ENCODE measurements at places on chromosomes 7 and 10.
A peak's percentile ranks its signal among the peaks of the same experiment; 100 is the strongest.

DNA sequence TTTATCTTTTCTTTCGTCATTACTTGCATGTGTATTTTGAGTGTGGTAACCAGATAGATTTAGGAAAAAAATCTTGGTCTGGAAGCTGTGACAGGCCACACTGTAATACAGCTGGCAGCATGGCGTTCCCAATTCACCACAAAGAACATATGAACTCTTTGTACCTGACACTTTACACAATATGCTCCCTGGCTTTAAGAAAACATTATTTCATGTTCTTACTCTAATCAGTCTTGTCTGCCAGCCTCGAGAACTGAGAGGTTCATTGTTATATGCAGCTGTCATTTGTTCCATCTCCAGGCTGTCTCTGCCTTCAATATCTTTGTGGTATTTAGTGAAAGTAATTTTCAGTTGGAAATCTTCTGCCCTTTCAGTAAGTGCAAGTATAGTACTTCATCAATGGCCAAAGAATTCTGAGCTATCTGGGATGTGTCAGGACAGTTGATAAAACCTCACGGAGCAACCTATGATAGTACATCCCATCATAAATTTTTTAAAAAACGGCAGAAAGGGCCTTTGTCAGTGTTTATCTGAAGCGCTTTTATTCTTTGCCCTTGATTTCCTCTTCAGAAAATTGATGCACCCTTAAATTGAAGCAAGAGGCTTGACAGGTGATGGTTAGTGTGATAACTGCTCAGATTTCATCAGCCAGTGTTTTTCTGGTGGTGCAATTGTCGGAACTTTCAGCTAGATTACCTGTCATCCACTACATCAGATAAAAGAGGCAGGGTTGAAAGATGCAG, 146.3 kb upstream of the SP8 start:
- no peak for DNase-seq

- no peak for DNase-seq
Measured at GRCh38 chr7:77330169-77330882, 85.8 kb downstream of the GSAP start.

DNA sequence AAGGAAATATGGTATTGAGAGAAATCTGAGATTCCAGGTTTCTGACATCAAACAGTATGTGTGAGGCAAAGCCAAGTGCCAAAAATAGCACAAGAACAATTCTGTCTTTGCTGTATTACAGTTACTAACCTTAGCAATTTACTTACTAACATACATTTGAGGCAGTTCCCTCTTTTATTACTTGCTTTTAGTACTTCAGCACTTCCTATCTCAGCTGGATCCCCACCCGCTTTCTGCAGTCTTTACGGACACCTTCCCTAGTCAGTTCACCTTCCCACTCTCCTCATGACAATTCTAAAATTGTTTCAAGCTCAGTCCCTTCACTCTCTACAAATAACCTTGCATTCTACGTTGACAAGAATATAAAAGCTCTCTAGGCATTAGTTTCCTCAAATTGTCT, 79.2 kb downstream of the ELAPOR2 start:
- DNase-seq: no peak

DNA sequence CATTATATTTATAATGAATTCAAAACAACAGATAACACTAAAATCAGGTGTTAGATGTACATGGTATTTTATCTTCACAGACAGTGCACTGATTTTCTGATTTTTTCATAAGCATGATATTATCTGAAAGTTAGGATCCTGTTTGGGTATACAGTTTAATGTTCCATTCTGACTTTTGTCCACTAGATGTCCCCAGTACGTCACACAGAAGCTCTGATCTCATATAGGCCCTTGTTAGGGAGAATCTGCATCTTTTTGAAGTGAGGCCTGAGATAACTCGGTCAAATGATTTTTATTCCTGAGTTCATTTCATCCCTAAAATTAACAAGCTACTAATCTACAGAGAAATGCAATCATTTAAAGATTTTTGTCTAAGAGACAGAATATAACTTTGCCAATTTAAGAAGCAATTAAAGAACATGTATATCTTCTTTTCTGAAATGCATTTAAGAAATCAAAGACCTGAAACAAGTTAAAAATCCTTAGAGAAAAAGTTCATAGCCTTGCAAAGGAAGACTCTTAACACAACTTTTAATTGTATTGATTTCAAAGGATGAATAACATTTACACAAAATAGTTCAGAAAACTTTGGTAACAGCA, 72.0 kb upstream of the TES start:
- no peak for DNase-seq

DNA sequence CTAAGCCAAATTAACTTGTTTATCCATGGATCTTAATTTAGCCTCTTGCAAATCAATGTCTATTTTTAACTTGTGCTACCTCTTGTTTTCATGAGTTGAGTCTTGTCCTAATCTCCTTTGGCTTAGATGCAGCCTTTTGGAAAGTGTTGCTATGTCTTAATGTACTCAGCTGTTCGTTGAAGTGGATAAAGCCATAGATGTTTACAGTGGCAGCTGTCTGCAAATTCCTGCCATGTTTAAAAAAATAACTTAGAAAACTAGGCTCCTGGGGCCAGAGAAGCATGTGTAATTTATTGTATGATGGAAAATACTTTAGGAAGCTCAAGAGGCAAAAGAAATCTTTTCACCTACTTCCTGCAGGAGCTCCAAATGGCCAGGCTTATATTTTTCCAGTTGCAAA, 253.1 kb upstream of the RHOBTB1 start:
- DNase-seq: no peak

GRCh38 chr7:20038676-20039075, 178.5 kb downstream of the MACC1 start:
- DNase-seq: no peak

- DNase-seq: no peak
Measured at GRCh38 chr7:31875424-31875823, 188.4 kb downstream of the PPP1R17 start.

DNA sequence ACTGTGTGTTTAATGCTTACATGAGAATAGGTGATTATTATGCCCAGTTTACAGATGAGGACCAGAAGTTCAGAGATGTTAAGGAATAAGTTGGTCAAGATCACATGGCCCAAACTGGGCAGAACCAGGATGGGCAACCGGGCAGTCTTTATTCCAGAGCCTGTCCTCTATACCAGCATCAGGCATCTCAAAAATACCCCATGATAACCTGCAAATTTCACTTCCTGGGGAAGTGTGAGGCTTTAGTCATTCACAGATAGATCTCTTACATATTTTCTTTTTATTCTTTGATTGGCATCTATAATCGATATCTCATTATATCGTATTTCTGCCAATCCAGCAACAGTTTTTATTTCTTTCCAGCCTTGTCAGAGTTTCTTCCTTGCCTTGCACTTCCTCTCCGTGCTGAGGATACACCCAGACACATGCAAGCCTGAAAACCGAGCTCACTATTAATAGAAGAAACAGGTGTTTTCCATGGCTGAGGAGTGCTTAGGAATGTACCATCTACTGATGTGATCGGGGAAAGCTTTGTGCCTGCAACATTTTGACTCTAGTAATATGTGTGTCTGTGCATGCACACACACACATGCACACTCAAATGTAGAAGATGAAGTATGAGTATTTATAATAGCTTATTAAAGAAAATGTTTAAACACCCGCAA, 82.4 kb downstream of the CREM start:
- no peak for DNase-seq

GRCh38 chr10:26367771-26368170, 70.4 kb upstream of the APBB1IP start:
- peak; percentile 25 for DNase-seq

- no peak for DNase-seq
Measured at GRCh38 chr7:158279539-158280447, 307.8 kb downstream of the PTPRN2 start.

GRCh38 chr10:25441270-25441669, 266.5 kb downstream of the GPR158 start:
- no peak for DNase-seq

DNA sequence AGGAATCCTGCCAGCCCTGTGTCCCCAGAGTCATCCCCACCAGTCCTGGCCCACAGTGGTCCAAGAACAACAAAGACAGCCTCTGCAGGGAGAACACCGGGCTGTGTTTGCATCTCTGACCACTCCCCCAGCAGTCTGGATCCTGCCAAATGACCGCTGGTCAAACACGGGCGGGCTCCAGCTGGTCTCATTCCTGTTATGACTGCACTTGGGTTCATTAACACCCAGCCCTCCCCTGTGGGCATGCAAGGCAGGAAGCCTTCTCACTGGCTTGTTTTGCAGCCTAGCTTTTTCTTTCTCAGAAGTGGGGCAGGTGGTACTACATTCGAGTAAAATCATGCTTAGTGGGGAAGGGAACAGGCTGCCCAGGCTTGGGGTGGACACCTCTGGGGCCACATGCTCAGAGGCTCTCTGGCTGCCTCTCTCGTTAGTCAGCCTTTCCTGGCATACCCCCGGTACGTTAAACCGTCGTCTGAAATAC, 190.0 kb downstream of the PLXNA4 start:
- peak; percentile 44 for DNase-seq

DNA sequence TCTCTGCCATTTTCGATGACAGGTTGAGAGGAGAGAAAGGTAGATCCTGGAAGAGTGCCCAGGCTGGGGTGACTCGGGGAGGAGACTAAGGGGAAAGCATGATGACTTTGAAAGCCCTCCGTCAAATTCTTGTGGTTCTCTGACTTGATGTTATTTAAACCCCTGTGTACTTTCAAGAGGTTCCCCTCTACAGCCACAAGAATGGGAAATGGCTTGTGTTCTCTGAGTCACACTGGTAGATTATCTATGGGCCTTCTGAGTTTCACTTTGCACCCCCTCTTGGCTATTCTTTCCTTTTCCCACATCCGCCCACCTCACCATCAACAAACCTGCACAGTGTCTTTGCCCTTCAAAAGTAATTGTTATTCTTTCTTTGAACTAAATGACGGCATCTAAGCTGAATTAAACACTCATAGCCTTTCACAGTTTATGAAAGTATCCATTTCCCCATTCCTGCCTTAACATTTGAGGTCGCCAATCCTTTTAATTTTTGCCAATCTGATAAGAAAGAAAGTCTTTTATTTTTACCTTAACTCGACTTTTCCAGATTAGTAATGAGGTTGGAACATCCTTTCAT, 24.1 kb downstream of the PRF1 start:
- DNase-seq: no peak

DNA sequence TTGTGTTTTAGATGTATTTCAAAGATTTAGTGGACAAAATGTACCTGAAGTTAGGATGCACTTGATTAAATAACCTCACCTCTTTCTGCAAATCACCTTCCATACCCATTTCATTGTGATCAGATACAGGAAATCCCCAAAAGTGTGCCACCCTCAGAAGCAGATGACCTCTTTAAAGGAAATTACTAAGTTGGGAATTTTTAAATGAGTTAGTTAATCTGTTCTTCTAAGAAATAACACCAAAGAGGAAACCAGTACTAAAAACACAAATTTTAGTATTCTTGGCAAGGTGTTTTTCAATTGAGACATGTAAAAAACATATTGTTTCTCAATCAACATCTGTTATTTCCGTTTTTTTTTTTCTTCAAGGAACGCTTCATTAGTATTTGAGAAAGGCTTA, 4.6 kb upstream of the SEMA3A start:
- DNase-seq: no peak

- no peak for DNase-seq
Measured at GRCh38 chr7:156842317-156842716, 50.7 kb downstream of the LMBR1 start.

DNA sequence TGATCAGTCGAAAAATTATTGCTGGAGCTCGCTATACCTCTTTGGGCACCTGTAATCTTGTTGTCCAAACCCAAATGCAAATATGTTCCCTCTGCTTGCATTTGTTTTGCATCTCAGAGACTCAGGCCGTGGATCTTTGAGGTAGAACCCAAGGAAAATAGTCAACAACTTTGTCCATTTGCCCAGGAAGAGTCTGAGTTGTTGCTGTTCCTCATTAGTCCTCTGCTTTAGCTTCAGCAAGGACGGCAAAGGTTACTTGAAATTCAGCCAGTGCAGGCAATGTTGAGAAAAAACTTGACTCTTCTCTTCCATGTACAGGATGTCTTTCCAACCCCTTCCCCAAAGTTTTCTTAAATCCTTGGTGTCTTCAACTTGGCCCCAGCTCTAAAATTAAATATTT, 45.8 kb downstream of the PDK4 start:
- no peak for DNase-seq

DNA sequence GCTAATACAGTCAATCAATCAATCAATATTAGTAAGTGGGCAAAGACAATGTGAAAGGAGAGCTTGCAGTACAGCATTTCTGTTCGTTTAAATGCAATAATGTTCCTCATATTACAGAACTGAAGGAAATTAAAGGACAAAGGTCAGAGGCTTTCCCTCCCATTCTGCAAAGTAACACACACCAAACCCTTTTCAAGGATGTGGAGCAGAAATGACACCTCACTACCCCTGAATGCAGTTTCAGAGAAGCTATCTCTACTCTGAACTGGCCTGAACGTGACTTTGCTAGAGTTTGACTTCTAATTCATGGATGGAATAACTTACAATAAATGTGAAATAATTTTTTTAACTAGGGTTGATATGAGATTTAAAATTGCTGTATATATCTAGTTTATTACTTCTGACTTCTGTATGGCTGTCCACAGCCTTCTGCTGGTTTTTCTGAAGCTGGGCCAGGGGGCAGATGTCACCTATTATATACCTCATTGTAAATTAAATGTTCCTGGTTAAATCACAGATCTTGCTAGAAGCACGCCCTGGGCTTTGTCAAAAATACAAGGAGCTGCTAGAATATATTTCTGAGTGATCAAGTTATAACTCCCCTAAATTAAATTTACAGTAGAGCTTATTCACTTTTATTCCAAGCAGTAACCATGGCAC, 156.9 kb upstream of the C7orf33 start:
- no peak for DNase-seq

- no peak for DNase-seq
Measured at GRCh38 chr7:16599860-16600259, 45.7 kb downstream of the ANKMY2 start.

- DNase-seq: no peak
Measured at GRCh38 chr10:58322072-58322834, 12.6 kb upstream of the UBE2D1 start.

DNA sequence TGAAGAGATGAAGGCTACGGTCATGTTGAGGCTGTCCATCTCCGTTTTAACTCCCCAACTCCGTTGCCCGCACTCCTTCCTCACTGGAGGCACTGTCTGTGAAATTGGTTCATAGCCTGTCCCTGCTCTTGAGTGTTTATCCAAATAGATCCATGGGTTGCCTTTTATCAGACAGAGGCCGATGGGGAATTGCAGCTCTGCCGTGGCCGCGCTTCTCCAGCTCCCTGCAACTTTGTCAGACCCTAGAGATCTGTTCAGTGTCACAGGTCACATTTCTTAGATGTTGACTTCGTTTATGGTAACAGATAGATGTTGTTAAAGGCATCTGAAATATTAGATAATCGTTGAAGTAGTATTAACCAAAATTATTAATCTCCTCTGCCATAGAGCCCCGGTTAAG, 14.7 kb downstream of the PPP2R2D start:
- DNase-seq: no peak

GRCh38 chr7:85336086-85336485, 149.2 kb upstream of the SEMA3D start:
- DNase-seq: no peak

DNA sequence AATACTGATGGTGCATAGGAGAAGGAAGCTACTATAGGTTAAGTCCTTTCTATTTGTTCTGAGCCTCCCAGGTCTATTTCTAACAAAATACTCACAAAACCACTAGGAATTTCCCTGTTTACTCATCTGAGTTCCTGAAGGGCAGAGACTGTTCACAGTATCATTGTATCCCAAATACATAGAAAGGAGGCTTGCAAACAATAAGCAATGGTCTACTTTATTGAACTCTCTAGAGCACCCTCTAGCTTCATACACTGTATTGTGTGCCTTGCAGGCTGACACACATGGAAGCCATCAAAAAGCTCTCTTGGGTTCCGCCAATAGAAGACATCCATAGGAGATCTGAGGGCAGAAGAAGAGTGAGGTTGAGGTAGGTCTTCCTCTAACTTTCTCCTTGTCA, 826.1 kb downstream of the GRM8 start:
- DNase-seq: no peak

GRCh38 chr7:3117488-3118231, 74.0 kb upstream of the CARD11 start:
- no peak for DNase-seq

All from right kidney (tissue), 9 donors.